ENCODE measurements at places on chromosomes 12 and 14. TPM values are rescaled to one million over a fixed set of nuclear protein-coding genes. Genes with fewer than 3 reads are reported as not detected.
A peak's percentile ranks its signal among the peaks of the same experiment; 100 is the strongest.

DNA sequence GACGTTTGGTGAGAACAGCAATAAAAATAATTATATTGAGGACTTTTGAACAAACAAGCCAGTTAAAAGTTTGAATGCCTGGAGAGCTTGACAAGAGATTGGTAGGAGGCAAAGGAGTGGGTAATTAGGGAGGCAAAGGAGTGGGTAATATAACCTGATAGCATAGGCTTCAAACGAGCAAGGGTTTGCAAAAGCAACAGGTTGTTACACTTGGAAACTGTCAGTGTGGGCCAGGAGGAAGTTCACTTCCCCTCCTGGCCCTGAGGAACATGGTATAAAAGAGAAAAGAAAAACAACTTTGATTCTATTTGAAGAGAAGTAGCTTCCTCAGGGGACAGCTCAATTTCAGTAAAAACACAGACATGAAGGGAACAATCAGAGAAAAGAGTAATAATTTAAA, 121.7 kb downstream of the CCER1 start:
- no peak for DNase-seq

GRCh38 chr12:30862486-30862885, 64.1 kb upstream of the TSPAN11 start:
- DNase-seq, result peak; percentile 54

DNA sequence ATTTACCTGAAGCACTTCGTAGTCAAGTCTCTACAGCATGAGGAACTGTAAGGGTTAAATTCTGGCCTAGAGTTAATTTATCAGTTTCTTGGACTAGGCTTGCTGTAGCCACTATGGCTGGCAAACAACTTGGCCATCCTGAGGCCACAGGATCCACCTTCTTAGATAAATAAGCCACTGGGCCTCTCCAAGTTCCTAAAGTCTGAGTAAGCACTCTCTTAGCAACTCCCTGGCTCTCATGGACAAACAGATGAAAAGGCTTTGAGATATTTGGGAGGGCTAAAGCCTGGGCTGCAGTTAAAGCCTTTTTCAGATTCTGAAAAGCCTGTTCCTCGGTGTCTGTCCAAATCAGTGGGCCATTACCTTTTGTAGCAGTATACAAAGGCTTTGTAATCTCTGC, 675.0 kb downstream of the TMEM121 start:
- DNase-seq, result no peak

Gene OR6C2
- total RNA-seq, result not detected

DNA sequence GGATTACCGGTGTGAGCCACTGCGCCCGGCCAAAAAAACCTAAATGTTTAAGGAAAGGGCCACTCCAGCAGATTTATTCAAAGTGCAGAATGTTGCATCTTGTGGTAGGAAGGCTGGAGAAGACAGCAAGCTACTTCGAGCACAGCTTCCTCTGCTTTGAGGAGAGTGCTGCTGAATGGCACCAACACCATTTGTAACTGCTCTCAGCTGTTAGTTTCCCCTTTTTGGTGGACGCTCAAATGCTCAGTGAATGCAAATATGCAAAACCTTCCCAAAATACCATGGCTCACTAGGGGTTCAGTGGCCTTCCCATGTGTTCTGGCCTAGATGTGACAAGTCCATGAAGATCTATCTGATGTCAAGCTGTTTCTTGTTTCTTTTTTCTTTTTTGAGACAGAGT, 2.9 kb upstream of the TDRD9 start:
- no peak for DNase-seq

- no peak for DNase-seq
Measured at GRCh38 chr12:101597164-101597563, 2.4 kb downstream of the MYBPC1 start.

- no peak for DNase-seq
Measured at GRCh38 chr12:113088037-113088436, 31.5 kb downstream of the DTX1 start.

- DNase-seq, result no peak
Measured at GRCh38 chr12:109186993-109187653, 70.7 kb downstream of the ACACB start.

Gene KLHDC1
- total RNA-seq, result 5.4 TPM

Gene YY1
- total RNA-seq, result 40.8 TPM

DNA sequence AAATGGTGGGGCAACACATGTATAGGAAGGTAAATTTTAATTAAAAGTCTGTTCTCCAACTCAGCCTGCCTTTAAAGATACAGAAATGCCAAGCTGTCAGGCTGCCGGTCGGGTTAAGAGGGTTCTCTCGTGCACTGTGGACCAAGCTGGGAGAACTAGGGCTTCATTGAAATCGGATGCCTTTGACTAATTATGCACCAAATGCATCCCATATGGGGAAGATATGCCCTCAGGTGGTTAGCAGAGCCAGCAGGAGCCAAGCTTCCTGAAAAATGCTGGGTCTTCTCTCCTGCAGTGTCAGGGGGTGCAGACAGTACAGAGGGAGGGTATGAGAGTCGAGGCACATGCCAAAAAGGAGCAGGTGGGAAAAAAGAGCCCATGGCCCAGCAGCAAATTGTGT, 236.1 kb downstream of the CACNA1C start:
- DNase-seq, result no peak

Gene ACVRL1
- total RNA-seq, result 20.8 TPM

Gene MYH6
- not detected for total RNA-seq

DNA sequence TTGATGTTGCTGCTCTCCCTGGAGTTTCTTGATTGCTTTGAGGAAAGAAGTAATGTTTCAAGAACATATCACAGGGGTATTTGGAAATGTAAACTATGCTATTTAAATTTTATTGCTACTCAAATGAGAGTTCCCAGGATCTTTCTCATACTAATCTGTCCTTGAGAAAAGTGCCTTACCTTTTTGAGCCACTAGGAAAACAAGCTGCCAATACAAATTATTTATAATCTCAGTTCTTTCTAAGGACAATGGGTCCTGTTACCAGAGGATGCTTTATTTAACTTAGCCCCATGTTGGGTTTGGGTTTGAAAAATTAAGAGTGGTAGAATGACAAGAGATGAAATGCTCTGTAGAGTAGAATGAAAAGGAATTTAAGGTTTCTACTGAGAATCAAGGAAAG, 258.2 kb upstream of the PRKD1 start:
- DNase-seq, result no peak

GRCh38 chr12:120640861-120641833, 721 bp downstream of the CABP1 start:
- peak; percentile 59 for DNase-seq

Gene TMEM30B
- total RNA-seq, result 0.51 TPM

Gene KRT74
- total RNA-seq, result not detected

- DNase-seq, result no peak
Measured at GRCh38 chr14:84432676-84433075, 1097.3 kb upstream of the FLRT2 start.
